ENCODE measurements at places on chromosomes 4 and X.

DNA sequence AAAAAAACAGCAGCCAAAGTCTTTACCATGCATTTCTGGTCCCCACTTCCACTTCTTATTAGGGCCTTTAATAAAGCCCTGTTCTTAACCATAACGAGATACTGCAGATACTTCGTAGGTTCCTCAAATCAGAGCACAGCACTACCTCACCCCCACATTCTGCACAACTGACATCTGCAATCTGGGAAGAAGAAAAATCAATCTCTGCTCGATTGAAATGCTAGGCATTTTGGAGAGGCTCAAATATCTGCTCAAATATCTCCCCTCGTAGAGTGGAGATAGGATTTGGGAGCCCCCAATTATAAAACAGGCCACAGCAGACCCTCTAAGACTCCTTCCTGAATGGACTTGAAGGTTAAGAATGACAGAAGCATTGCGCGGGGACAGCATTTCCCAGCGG is 40.3 kb upstream of the CENPU start:
- no peak for DNase-seq

GRCh38 chrX:40773809-40774208 is 38.5 kb upstream of the MED14 start:
- DNase-seq, result no peak

DNA sequence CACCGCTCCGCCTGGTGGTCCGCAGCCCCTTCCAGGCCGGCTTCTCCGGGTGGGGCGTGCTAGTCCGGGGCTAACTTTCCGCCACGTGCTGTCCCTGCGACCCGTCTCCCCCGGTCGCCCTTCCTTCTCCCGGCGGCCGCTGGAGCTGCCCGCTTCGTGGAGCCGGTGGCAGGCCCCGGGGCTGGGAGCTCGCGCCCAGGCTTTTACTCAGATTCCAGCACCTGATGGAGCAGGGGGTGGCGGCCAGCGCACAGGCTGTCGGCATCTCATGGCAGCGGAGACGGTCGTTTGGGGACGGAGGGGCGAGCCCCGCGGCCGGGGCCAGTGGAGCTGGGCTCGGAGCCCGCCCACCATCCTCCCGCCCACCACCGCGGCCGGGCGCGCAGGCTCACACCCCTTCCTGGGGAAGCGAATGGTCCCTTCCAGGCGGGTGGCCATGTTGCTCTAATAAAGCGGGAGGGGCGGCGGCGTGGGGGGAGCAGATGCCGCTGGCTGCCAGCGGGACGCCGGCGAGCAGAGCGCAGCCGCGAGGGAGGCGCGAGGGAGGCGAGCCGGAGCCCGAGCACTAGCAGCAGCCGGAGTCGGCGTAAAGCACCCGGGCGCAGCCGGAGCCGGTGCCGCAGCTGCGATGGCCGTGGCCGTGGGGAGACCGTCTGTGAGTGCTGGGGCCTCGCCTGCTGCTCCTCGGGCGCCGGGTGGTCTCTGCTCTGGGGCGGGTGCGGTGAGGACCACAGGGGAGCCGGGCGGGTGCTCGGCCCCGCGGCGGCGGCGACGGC is at the start of gene SEPTIN11:
Gene SEPTIN11, plus strand, starts transcription at position 477 of the 776 bp plus-strand sequence. Its CDS starts 152 bp downstream, at position 629.
- peak; percentile 90 for DNase-seq

GRCh38 chrX:100340491-100341141 is 69.5 kb downstream of the PCDH19 start:
- no peak for DNase-seq

DNA sequence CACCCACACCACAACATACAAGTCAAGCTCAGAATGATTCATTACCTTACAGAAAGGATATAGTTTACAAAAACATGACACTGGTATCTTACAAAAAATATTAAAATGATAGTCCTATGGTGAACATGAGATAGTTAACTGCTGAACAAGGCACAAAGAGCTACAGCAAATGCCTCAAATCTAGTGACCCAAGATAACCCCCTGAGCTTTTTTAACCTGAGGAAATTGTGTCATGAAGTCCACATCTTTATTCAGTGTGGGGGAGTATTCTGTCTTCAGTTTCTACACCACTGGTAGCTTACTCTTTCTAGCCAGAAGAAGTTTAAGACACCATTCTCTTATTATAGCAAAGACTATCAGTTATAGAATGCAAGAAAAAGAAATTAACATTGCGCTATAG is 218.7 kb downstream of the MAPK10 start:
- no peak for DNase-seq

- DNase-seq, result no peak
Observed at GRCh38 chrX:37815366-37815765, 32.0 kb downstream of the DYNLT3 start.

DNA sequence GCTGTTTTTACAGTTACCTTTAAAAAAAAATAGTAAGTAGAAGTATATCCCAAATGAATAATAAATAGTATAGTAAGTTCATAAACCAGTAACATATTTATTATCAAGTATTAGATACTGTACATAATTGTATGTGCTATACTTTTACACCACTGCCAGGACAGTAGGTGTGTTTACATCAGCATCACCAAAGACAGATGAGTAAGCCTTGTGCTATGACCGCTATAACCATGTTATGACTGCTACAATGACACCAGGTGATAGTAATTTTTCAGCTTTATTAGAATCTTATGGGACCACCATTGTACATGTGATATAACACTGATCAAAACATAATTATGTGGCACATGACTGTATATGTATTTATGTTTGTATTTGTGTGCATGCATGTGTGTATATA is 27.3 kb downstream of the PABPC4L start:
- DNase-seq, result no peak

GRCh38 chr4:105225500-105225899 is 78.8 kb downstream of the TET2 start:
- DNase-seq, result no peak

DNA sequence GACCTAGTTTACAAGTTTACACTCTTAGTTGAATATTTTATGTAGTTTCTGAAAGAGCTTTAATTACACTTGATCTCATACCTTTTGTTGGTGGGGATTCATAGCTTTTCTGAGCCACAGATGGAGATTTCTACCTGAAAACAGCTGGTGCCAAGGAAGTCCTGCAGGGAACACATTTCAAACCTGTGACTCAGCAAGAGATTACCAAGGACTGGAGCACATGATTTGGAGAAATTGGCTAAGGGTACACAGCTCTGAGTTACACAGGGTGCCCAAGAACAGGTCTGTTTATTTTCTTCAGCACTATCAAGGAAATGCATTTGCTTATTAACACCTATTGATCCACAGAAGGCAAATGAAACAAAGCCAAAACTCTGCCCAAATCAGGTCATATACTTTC is 691.5 kb downstream of the KCTD8 start:
- no peak for DNase-seq

DNA sequence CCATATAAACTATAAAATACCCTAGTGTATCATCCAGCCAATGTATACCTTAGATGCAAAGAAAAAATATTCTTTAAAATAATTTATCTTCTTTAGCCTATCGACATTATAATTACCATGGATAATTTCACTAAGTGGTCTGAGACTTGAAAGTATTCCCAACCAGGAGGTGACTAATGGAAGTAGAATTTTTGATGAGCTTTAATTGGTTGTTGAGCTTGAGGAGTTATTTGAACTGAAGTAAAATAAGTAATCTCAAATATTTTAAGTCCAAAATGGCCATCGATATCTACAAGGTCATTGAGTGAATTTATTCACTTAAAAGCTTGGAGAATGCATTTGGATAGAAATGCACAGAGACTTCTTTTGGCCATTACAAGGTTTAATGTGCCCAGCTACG is 436.2 kb downstream of the TLL1 start:
- no peak for DNase-seq

- DNase-seq, result no peak
Observed at GRCh38 chrX:44878780-44879179, 5.8 kb downstream of the KDM6A start.

DNA sequence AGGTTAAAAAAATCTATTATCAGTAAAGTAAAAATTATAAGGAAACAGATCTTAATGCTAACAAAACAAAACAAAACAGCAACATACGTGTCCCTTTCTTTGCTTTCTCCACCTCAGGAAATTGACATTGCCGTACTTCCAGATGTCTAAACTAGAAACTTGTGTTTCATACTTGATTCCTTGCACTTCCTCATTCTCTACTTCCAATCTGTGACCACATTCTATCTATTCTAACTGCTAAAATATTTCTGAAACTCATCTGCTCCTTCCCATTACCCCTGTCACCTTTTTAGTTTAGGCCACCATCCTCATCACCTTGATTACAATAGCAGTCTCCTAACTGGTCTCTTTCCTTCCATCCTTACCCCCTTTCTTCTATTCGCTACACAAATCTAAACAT is 22.5 kb upstream of the RPA4 start:
- DNase-seq, result no peak

DNA sequence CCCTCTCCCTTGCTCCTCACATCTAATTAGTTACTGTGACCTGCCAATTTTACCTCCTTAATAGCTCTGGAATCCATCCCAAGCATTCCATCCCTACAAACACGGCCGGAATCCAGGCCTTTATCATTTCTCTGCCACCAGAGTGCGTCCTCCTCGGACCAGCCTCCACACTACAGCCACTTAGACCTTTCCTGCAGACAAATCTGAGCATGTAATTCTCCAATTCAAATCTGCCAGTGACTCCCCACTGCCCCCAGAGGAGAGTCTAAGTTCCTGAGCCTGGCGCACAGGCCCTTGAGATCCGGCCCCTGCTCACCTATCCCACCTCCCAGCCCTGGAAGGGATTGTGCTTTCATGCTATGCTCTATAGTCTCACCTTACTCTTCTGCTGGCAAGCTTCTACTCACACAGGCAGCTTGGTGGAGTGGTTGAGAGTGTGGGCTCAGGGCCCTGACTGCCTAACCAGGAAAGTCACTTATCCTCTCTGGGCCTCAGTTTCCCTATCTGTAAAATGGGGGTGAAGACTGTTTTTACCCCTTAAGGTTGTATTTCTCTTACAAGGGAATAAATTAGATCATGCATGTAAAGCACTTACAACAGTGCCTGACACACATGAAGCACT is 31.2 kb downstream of the PJA1 start:
- DNase-seq, result no peak

GRCh38 chr4:7625071-7625470 is 190.3 kb upstream of the PSAPL1 start:
- DNase-seq, result no peak

GRCh38 chr4:25209702-25210101 is 24.1 kb upstream of the PI4K2B start:
- DNase-seq, result no peak

DNA sequence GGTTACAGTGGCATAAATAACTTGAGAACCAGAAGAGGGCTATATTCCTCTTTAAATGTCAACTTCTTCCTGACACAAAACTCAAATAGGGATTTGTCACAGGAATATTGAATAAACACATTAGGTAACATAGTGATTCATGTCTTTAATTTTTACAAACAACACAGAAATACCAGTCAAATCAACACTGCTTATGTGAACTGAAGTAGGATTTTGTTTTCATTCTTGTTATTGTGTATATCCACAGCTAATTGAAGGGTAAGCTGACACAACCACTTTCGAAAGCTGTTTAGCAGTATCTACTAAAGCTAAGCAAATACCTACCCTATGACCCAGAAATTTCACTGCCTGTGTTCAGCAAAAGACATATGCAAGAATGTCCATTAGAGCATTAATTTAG is 120.4 kb upstream of the EOLA2 start:
- no peak for DNase-seq

DNA sequence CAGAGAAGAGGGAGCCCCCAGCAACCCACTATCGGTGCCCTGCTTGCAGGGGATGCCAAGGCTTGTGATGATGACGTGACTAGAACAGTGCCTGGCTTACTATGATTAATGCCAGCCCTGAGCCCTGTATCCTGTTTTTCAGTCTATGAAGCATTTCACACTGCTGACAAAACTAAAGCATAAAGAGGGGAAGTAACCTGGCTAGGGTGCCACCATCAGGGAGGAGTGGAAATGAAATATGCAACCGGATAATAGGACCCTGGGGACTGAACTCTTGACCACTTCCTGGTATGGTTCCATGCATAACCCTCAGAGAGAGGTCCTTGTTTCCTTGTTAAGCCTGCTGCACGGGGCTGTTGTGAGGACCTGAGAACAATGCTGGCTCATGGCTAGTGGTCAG is 50.3 kb downstream of the MED28 start:
- DNase-seq, result no peak

- DNase-seq, result no peak
Observed at GRCh38 chr4:87114245-87115062, 106.0 kb downstream of the KLHL8 start.

DNA sequence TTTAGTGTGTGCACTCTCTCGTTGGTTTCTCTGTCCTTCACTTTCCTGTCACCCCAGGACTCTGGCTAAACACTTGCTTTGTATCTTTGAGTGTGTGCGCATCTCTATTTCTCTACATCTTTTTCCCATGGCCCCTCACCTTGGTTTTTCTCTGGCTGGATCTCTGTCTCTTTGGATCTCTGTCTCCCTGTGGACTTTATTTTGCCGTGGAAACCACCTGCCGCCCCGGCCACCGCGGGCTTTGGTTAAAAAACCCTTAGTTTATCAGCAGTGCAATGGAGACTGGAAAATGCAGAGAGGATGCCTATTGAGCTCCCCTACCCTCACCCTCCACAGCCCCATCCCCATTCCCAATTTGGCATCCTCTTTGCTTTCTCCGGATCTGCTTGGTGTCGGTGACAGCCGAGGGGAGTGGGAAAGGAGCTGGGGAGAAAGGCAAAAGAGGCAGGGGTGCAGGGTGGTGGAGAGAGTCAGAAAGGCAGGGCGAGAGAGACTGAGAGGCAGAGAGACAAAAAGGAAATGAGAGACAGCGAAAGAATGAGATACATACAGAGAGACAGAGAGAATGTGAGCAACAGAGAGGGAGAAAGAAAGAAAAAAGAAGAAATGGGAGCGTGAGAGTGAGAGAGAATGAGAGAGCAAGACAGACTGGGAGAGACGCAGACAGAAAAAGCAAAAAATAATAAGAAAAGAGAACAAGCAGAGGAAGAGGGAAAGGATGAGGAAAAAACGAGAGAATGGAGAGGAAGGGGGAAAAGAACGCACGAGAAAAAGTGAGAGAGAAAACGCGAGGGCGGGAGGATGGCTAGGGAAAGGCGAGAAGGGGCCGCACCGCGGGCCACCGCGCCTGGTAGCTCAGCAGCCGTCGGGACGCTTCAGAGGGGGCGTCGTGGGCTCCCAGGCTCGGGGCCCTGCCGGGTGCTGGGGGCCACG is 688 bp downstream of the GPR101 start:
- DNase-seq, result no peak

DNA sequence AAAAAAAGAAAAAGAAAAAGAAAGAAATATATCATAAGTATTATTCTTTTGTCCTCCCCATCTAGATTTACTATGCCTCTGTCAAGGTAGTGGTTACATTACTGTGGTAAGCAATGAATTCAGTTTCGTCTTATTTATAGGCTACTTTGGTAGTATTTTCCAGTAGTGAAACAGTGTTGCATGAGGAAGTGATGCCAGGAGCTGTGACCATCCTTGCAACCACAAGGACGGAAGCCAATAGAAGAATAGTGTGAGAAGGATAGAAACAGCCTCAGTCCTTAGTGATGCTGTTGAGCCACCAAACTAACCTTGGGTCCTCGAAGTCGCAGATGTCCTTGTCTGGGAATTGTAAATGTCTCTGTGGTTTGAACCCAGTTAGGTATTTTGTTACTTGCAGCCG is 328.5 kb downstream of the PPP3CA start:
- DNase-seq, result no peak

All from CD4-positive, alpha-beta T cell (primary cell).